ENCODE measurements at places on chromosomes 7 and 10. TPM values are rescaled to one million over a fixed set of nuclear protein-coding genes. Genes with fewer than 3 reads are reported as not detected.

Gene SOSTDC1
- not detected for total RNA-seq

Gene TFEC
- total RNA-seq: not detected

Gene LEP
- total RNA-seq: not detected

Gene ASB10
- not detected for total RNA-seq

Gene CALCR
- not detected for total RNA-seq

Gene WDR86
- not detected for total RNA-seq

Gene C10orf120
- total RNA-seq: not detected

Gene WNT16
- 0.38 TPM for total RNA-seq

Gene SPDYE5
- total RNA-seq: not detected

Measured in regular cardiac myocyte (primary cell).